ENCODE measurements at places on chromosomes 6 and 20.

DNA sequence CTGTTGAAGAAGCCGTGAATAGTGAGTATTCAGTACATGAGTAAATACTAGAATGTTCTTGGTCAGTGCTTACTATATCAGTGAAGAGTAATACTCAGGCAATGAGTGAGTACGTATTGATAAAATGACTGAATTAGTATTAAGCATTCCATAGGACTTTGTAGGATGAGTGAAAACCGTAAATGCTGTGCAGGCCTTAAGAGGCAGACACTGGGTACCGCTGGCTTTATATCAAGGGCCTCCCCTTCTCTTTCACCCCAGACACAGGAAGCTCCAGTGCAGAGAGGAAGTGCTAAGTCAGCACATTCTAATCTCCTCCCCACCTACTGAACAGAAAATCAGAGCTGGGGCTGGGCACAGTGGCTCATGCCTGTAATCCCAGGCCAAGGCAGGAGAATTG lies 24.2 kb downstream of the POFUT1 start:
- DNase-seq = no peak

GRCh38 chr6:36926708-36927513 lies 27.6 kb upstream of the PI16 start:
- no peak for DNase-seq

- DNase-seq = peak; percentile 24
These were observed 177.0 kb downstream of the TTLL2 start for GRCh38 chr6:167501831-167502385.

GRCh38 chr6:96532399-96532798 lies 10.8 kb downstream of the UFL1 start:
- peak; percentile 91 for DNase-seq

DNA sequence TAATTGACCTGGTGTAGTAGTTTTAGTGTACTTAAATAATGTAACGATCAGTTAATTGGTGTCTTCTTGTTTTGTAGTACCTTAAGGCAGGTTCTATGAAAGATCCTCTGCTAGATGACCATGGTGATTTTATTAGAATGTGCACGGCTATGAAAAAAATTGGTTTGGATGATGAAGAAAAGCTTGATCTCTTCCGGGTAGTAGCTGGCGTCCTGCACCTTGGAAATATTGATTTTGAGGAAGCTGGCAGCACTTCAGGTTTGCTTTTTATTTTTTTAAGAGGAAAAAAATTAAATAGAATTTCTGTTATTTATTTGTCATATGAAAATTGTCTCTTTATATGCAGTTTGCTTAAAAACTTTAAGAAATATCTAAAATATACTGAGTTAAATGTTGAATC lies 99.2 kb downstream of the MYO6 start:
- no peak for DNase-seq

DNA sequence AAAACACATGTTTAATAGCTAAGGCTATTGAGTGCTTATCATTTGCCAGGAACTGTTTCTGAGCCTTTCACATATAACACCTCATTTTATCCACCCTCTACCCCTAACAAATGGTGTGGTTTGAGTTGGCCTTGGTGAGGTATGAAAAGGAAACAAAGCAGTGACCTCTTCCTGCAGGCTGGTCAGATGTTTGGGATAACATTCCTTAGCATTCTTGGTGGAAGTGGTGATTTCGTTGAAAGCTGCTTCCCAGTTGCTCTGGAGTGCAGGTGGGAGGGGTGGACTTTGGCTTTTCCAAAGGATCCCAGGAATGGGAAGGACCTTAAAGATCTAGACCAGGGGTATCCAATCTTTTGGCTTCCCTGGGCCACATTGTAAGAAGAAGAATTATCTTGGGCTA lies 41.3 kb downstream of the CARMIL1 start:
- DNase-seq = no peak

DNA sequence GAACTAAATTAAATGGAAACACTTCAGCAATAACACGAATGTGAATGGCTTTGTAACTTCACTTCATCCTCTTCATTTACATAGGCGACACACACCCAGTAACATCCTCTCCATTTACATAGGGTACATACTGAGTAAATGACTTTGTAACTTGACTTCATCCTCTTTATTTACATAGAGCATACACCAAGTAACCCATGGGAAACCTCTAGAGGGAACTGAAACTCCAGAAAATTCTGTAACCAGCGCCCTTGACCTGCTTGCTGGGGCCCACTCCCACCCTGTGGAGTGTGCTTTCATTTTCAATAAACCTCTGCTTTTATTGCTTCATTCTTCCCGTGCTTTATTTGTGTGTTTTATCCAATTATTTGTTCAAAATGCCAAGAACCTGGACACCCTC lies 81.6 kb upstream of the OPRM1 start:
- peak; percentile 92 for DNase-seq

DNA sequence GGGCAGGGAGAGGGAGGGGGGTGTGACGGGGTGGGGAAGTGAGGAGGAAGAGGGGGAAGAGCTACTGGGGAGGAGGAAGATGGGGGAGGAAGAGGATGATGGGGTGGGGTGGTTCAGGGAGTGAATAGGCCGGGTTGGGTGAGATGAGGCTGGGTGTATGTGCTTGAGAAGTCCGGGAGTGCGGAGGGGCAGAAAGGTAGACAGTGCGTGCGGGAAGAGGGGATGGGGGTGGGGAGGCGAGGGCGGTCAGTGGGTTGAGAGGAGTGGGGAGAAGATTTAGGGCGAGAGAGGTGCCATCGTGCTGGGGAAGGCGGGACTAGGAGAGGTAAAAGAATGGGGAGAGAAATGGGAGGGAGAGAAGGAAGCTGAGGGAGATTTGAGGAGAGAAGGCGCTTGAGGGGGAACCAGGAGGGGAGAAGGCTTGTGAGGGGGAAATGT lies 30.9 kb upstream of the NOTCH4 start:
- DNase-seq = no peak

DNA sequence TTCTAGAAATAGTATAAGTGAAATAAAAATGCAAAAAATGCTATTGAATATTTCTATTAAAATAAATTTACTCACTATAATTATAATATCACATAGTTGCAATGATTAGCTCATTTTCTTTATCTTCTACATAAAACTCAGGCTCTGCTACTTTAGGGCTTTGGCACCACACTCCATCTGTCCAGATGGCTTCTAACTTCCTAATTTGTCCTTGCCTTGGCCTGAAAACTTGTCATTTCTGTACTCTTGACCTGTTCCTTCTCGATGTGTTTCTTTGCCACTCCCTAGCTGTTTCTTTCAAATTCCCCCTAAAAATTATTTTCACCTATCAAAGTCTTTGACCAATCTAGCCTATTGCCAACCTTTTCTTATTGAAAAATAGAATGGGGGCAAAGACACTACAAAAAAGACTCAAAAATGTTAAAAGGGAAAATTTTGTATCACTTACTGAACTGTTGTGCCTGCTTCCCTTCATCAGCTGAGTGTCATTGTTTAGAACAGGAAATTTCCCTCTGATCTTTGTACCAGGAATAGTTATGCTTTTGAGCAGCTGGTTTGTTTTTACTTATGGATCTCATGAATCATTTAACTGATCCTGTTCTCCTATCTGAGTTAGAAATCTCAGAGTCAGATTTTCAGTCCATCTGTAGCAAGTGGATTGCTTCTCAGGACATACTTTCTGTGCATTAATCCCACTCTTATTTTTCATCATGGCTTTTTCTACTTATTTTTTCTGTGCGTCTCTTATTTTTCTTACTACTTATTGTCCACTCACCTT lies 279.2 kb upstream of the CNR1 start:
- peak; percentile 28 for DNase-seq

GRCh38 chr6:100283285-100283684 lies 181.4 kb downstream of the SIM1 start:
- no peak for DNase-seq

DNA sequence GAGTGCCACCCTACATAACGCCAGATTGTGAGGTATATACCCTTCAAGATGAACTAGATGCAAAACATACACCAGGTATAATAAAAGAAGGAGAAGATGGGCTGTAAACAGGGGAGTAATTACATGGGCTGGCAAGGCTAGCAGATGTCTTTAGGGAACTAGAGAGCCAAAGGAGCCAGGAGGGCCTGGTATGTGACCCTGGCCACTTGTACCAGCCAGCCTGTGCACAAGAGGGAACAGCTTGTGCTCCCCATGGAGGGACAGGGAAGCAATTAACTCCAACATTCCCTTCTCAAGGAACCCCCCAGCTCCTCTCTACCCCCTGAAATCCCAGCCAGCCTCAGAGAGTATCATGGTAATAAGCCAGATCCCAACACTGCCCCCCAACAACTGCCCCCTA lies 139.9 kb downstream of the HIVEP2 start:
- DNase-seq = no peak

DNA sequence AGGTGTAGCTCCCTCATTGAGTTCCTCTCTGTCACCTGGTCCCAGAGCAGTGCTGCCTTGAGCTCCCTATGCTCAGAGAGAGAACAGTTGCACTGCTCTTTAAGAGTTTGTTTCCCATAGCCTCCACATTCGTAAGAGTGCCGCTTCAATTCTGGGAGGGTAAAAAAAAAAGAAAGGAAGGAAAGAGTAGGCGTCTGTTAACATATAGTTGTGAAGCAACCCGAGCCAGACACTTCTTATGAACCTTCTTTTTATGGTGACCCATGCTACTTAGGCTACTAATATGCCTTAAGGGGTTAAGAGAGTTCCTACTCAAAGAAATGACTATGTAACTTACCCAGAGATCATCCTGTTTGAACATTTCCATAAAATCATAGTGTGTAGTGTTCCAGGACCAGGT lies 4.3 kb upstream of the ARG1 start:
- no peak for DNase-seq

DNA sequence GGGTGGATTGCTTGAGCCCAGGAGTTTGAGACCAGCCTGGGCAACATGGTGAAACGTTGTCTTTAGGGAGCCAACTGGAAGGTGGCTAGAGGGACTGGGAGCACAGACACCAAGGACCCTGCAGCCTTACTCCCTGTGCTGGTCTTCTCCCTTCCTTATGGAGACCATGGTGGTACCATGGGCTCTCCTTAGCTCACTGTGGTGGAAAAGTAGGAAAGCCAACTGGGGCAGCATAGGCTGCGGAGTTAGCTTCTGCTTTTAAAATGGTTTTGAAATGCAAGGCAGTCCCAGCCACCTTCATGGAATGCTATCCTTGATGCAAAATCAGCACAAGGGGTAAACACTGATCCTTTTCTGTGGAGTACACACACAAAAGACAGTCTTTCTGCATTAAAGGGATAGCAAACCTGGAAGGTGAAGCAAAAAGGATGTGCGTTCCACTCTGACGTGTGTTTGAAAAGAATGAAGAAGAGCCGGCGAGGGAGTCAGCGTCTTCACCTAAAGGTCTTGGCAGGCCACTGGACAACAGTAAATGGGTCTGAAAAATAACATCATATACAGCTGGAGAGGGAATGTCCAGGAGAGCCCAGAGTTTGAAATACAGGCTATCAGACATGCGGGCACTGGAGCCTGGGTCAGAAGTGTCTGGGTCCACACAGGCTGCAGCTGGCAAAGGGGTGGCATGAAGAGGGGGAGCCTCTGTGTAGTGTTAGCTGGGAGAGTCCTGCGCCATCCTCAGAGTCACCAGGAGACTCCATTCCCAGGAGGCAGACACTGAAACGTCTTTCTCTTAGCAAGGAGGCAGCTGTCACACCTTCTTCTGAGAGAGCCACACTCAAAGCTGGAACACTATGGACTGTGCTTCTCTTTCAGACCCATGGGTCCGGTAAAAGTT lies 58.5 kb downstream of the GPR6 start:
- DNase-seq = no peak

DNA sequence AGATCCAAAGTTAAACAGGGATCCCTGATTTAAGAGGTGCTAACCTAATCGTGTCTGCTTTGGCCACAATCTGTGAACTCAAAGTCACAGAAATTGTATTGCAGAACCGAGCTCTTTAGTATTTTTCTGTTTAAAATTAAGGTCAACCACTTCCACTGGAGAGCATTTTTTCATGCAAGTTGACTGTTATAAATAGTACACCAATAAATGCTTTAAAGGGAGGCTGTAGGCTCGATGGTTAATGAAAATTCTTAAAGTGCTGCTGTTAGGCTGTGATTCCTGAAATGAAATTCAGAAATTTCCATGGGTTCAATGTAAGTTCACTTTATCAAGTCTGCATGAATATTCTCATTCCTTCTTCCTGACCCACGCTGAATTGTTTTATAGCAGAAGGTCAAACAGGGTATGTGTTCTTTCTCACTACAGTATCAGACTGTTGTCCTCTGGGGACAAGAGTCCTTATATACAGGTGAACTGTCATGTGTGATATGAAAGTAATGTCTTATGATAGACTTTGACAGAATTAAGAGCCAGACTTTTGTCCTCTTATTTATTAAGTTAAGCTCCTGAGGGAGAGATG lies 92.5 kb upstream of the HDGFL1 start:
- DNase-seq = no peak

- DNase-seq = no peak
These were observed 178.2 kb upstream of the THEMIS start for GRCh38 chr6:128079021-128079420.

DNA sequence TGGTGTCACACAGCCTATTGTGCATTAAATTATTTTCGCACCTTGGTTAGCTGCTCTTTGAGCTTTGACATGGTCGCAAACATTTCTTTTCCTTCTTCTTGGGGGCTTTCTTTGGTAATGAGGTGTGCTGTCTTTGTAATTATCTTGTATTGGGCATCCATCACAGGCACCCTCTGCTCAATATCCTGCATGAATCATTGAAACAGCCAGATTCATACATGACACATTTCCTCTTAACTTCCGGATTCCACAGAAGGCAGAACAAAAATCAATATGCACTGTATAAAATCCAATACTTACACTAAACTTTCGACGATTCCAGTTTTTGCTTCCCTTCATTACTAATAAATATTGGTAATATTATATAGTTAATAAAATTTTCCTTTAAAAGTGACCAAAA lies 175.6 kb downstream of the SYNE1 start:
- DNase-seq = no peak

- no peak for DNase-seq
These were observed 51.9 kb downstream of the BTBD9 start for GRCh38 chr6:38587766-38588362.

DNA sequence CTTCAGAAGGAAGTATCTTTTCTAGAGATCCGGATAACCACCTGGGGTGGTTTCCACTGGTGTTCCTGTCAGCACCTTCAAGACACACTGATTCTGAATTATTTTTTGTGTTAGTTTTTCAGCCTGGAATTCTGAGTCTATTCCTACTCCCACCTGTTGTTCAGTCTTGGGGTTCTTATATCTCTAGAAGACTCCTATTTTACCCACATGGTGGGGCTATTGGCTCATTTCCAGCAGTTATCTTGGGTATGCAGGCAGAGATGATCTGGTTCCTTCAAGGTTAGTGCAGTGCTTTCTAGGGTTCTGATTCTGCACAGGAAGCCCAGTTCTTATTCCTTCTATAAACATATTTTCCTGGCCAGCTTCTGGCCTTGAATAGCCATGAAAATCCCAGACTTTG lies 175.6 kb upstream of the PDE7B start:
- DNase-seq = peak; percentile 51

DNA sequence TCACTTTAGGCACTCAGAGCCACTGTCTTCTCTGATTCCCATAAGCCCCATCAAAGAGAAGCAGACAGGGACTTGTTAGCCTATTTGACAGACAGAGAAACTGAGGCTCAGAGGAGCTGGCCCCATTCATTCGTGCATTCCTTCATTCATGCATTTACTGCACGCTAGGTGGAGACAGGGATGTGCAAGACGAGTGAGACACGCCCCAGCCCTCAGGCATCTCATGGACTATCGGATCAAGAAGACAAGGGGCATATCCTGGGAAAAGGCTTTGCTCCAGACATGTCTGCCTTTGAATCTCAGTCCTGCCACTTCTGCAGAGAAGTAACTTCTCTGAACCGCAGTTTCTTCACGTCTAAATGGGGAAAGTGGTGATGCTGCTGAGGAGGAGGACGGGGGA lies 54.1 kb downstream of the BPIFB1 start:
- DNase-seq = no peak

GRCh38 chr6:125507987-125508655 lies 206.4 kb upstream of the HDDC2 start:
- DNase-seq = no peak

GRCh38 chr6:168713839-168714238 lies 272.9 kb downstream of the SMOC2 start:
- DNase-seq = no peak
